Retinal pigment epithelial cell (primary cell): ENCODE measurements at places on chromosomes 1 and 21.

DNA sequence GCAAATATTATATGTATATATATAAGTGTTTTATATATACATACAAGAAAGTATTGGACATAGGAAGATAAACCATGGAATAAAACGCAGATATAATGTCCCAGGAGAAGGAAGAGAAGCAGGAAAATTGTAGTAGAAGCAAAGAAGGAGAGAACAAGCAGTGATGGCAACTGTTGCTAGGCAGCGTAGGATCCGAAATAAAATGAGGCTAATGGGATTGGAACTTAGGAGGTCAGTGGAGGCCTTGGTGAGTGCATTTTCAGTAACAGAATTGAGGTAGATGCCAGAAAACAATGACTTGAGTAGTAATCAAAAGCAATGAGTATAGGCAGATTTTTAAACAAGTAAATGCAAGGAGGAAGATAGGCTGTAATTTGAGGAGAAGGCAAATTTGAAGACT lies 265.8 kb downstream of the LRRC7 start:
- DNase-seq, result no peak

- no peak for DNase-seq
Observed at GRCh38 chr1:32073299-32074229, 825 bp downstream of the TMEM39B start.

DNA sequence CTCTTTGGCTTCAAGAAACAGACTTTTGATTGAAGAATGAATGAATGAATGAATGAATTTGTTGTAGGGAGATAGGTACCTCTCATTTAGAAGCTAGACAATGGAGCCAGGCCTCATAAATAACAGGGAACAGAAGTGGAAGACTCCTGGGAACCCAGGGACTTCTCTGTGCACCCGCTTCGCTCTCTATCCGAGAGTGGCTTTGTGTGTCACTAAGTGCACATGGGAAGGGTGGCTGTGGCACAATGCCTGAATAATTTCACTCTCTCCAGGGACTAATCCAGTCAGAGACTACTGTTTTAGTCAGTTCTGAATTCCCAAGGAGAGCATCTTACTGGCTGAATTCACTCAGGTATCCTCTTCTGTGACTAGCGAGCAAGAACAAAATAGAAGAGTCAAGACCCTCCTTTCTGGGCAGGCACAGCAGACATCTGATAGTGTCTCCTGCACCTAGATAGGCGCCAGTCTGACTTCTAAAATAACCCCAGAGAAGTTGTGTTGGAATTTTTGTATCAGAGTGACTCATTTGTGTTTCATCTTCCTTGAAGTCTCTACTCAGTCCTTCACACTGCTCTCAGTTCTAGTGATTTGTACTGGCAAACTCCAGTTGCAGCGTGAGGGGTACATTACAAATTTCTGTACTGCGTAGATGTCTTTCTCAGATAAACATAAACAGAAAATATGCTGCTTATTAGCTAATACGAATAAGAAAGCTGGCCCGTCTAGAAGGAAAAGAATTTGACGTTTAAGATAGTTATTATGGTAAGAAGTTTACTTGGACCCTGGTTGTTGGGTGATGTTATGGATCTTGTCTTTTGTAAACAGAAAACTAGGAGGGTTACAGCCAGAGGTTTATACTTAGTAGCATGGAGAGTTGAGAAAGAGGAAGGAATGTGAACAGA lies 34.0 kb downstream of the BACH1 start:
- no peak for DNase-seq

- DNase-seq, result no peak
Observed at GRCh38 chr1:38336301-38336923, 289.8 kb upstream of the POU3F1 start.
